OCI-M1 (cell line): ENCODE measurements at places on chromosomes 12 and 14.

- peak; percentile 20 for DNase-seq
Measured at GRCh38 chr12:110778833-110779577, 36.3 kb upstream of the PPP1CC start.

- DNase-seq = no peak
Measured at GRCh38 chr14:91021991-91022621, 38.3 kb downstream of the RPS6KA5 start.

GRCh38 chr12:63068857-63069442 is 82.1 kb downstream of the AVPR1A start:
- peak; percentile 82 for DNase-seq

- peak; percentile 61 for DNase-seq
Measured at GRCh38 chr14:36553656-36554260, 28.7 kb downstream of the NKX2-8 start.

GRCh38 chr14:68506021-68506644 is 286.7 kb downstream of the ZFP36L1 start:
- no peak for DNase-seq
